G401 (cell line): ENCODE measurements at places on chromosomes 1 and 21.

DNA sequence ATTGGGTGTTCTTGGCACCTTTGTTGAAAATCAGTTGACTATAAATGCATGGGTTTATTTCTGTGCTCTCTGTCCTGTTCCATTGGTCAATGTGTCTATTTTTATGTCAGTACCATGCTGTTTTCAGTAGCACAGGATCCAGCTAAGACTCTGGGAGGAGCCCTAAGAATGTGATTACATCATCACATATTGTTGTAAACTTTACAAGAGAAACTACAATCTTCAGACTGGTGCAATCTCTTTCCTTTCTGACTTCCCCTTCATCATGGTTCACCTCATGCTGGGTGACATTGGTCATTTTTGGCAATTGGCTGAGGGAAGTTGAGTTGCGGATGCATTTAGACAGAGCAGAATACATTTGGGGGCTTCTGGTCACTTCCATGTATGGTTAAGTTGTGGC, 88.4 kb downstream of the C21orf91 start:
- DNase-seq = no peak

DNA sequence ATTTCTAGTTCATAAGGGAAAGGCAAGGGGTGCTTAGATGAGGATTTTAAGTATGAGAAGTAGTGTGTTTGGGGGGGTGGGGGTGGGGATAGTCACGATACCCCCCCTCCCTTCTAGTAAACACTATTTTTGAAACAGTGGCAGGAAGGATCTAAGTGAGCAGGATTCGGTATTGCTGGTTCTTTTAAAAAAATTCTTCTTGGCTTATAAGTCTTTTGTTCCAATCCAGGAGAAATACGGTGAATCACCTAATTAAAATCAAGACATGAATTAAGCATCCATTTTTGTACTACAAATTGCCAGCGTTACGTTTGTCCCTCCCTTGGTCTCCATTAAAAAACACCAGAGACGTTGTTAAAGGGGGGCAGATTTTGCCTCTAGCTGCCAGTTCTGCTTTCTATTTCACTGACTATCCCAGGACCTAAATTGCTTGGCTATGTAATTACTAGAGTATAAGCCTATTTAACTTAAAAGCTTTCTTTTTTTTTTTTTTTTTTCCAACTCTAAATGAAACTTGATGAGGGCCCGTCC, 911 bp downstream of the LMO4 start:
- DNase-seq = peak; percentile 41

- no peak for DNase-seq
Measured at GRCh38 chr1:201724766-201725118, 104.2 kb upstream of the IPO9 start.

GRCh38 chr1:22562584-22563583, at the start of gene EPHA8:
Gene EPHA8 (plus strand): TSS chr1:22563489. CDS start chr1:22563636, 147 bp downstream.
- DNase-seq = no peak

GRCh38 chr1:170657275-170657853, 6.6 kb upstream of the PRRX1 start:
- no peak for DNase-seq

GRCh38 chr21:38327984-38328383, 71.2 kb downstream of the KCNJ15 start:
- no peak for DNase-seq

DNA sequence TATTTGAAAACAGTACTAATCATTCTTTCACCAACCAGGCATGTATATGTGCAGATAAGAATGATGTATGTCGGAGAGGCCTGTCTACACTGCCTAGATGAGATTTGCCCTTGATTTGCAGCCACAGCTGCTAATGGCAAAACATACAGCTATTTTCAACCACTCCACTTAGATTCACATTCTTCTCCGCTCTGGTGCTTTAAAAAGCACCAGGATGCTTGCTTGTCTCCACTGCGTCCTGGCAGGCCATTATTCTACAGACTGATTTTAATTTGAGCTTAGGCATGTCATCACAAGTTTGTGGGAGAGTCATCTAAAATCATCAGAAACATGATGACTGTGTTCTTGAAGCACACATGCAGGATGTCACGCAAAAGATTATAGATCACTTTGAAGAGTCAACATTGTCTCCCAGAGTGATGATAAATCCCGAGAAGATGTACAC, 119.0 kb upstream of the NRIP1 start:
- no peak for DNase-seq

DNA sequence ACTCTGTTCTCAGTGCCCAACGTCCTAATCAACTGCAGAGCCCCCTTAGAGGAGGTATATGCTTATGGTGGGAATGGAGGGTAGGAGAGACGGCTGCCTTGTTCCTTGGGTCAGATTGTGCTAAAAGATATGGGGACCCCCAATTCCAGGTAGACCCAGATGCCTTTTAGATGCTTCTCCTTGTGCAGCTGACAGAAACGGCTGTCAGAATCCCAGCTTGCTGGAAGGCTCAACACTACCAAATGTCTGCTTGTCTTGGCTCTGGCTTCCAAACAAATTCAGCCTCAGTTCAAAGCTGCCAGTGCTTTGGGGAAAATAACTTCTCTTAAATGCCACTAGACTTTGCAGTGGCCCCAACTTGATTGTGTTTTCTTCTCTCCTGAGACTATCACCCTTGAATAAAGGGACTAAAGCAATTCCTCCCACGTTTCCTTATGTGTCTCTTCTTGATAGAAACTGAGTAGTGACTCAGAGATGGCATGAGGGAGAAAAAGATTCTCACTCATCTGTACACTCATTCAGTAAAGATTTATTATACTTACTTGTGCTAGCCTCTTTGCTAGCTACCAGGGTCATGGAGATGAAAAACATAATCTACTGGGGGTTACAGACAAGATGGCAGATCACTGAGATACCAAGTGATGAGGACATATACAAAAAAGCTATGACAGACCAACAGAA, 3.4 kb upstream of the RNF19B start:
- DNase-seq = no peak

- no peak for DNase-seq
Measured at GRCh38 chr1:20958430-20958829, 171.3 kb upstream of the HP1BP3 start.

- DNase-seq = no peak
Measured at GRCh38 chr1:234968451-234968850, 160.2 kb downstream of the TOMM20 start.

GRCh38 chr1:223313415-223313754, 50.6 kb downstream of the SUSD4 start:
- no peak for DNase-seq

DNA sequence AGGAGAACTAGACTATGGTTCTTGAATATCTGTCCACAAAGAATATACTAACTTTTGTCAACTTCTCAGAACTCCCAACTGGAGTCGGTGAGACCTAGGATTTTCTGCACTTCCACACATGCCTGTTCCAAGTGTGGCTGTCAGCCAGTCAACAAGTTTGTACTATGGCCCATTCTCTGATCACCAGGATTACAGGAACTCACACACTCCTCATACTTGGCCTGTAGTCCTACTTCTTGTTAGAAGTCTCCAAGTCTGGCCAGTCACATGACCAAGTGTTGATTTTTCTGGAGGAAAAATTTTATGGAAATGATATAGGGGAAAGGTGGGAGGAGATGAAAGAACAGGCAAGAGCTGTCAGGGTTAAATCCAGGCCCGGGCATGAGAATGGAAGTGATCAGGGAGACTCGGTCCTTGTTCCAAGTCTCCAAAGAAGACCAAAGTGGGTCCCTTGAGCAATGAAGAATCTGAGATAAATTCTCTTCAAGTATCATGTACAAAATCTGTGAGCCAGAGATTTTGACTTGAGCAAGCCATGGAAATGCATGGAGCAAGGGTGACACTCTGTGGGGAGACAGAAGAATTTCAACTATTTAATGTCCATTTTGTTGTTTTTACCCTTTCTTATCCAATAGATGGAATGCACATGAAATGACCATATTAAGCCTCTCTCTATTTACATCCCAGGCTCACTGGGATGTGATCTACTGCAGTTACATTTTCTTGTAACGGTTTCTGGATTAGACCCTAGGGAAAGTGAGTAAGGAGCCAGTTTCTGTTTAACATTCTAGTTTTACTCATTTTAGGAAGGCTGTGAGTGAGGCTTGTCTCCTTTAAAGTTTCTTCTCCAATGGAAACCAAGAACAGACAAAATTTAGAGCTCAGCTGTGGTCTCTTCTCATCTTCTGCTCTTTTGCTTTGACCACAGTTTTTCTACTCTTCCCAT, 320.9 kb downstream of the ASTN1 start:
- DNase-seq = peak; percentile 76

- DNase-seq = no peak
Measured at GRCh38 chr1:107940017-107940577, 24.9 kb downstream of the VAV3 start.

DNA sequence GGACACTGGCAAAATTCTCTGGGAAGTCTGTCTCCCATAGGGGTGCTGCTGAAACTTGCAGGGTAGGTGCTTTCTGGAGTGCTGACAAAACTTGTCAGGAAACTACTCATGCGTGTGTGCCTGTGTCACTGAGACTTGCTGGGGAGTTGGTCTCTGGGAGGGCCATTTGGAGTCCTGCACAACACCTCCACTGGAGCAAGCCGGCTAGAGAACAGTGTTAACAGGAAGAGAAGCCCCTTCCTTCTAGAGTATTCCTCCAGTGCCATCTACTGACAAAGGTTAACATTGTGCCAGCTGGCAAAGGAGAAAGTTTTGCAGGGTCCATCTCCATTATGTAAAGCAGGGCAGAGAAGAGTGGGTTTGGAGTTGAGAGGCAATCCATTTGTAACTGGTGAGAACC, 30.0 kb downstream of the ZMYM4 start:
- DNase-seq = peak; percentile 44

- DNase-seq = no peak
Measured at GRCh38 chr1:244230470-244230869, 179.4 kb downstream of the ZBTB18 start.

DNA sequence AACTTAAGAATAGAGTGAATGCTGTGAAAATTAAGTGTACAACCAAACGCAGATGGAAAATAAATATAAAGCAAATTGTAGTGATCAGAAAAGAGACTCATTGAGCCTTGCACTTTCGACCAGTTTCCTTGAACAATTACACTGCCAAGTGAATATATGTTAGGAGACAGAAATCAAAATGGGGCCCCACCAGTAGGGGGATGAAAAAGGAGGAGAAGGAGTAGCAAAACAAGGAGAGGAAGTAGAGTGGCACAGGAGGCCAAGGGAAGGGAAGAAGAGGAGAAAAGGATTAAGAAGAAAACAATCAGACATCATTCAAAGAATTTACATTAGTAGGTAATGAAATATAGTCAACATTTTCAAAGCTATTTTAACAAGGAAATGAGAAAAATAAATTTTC, 1770.6 kb downstream of the PLA2G4A start:
- no peak for DNase-seq

DNA sequence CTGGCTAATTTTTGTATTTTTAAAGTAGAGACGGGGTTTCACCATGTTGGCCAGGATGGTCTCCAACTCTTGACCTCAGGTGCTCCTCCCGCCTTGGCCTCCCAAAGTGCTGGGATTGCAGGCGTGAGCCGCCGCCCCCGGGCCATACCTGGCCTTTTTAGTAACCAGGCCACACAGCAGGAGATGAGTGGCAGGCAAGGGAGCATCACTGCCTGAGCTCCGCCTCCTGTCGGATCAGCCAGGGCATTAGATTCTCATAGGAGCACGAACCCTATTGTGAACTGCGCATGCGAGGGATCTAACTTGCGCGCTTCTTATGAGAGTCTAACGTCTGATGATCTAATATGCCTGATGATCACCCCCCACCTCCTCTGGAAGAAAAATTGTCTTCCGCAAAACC, 308.7 kb upstream of the PRMT6 start:
- peak; percentile 49 for DNase-seq

GRCh38 chr21:25759573-25759972, 24.8 kb downstream of the GABPA start:
- DNase-seq = no peak

GRCh38 chr1:112466078-112466660, 42.6 kb upstream of the WNT2B start:
- peak; percentile 91 for DNase-seq

DNA sequence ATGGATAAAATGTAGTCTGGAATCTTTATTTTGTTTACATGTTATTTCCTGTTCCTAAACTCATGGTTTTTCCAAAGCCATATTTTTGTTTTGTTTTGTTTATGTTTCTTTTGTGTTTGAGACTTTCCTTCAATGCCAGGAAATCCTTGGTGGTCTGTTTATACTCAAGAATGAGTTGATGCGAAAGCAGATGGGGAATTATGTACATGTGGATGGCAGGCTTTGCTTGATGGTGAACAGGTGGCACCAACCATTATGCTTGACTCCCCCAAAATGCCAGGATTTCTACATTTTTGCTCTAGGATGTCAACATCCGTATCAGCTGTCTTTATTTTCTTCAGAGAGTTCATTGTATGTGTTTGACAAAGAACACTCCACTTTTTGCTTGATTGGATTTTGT, 448.5 kb downstream of the PRDM2 start:
- no peak for DNase-seq

DNA sequence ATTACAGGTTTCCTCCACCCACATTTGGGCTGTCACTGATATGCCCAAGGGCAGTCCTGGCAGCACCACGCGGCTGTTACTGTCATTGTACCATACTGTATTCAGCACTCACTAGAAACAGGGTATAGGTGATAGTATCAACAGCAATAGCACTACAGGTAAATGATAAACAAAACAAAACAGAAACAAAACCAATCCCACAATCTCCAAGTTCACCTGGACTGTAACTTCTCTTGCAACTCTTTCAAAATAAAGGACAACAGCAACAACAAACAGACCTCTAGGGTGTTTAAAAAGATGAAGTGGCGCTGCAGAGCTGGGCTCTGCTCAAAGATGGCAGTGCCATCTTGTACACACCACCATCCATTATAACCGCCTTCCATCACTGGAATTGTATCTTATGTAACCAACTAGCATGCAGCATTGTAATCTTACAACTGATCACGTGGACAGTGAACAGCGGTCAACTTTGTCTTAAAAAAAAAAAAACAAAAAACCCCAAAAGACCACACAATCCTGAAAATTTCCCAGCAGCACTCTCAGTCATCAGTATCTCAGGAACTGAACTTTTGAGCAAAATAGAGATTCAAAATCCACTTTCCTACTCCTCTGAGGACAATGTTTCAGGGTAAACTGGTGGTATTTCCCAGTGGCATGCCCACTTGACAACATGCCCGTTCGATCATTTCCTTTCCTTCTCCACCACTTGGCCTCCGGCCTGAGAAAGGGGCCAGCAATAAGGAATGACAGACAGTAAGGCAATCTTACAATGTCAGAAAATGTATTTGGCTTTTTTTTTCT, 3.8 kb downstream of the IRF2BP2 start:
- DNase-seq = peak; percentile 81

DNA sequence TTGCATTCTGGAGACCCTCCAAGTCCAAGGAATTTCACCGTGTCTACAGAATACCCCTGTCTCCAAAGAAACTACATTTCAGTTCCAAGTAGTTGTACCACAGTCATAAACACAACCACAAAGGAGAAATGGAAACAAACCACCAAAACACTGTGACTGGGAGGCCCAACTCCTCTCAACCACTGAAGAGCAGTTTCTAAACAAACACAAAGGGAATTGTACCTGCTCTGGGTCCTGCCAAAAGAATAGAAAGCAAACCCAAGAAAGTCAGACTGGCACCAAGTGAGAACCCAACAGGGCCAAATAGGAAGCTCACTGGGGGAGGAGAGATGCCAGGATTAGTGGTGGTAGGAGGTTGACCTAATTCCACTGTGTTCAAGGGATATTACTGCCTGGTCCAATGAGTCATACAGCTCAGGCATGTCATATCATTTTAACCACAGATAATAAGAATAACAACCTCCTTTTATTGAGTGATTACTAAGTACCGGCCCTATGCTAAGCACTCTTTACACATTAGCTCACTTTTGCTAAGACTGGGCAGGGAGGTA, 123.9 kb upstream of the PPP2R5A start:
- no peak for DNase-seq

GRCh38 chr21:44057960-44058651, 46.0 kb downstream of the TRAPPC10 start:
- DNase-seq = no peak
